ENCODE measurements at places on chromosomes 7 and 10. TPM values are rescaled to one million over a fixed set of nuclear protein-coding genes. Genes with fewer than 3 reads are reported as not detected.

The VSTM4 gene
- not detected for total RNA-seq

- no peak overlapping the region for H3K4me3 ChIP-seq
- no peaks in the 10 kb centered on the region for H3K4me1 ChIP-seq
- DNase-seq = no peak
These were observed 1247.8 kb downstream of the GATA3 start for GRCh38 chr10:9302140-9302746.

The ESYT2 gene
- 52.5 TPM for total RNA-seq

The KAZALD1 gene
- total RNA-seq = 0.28 TPM

The STEAP2 gene
- not detected for total RNA-seq

The CD36 gene
- total RNA-seq = not detected

The PFKP gene
- 231 TPM for total RNA-seq

DNA sequence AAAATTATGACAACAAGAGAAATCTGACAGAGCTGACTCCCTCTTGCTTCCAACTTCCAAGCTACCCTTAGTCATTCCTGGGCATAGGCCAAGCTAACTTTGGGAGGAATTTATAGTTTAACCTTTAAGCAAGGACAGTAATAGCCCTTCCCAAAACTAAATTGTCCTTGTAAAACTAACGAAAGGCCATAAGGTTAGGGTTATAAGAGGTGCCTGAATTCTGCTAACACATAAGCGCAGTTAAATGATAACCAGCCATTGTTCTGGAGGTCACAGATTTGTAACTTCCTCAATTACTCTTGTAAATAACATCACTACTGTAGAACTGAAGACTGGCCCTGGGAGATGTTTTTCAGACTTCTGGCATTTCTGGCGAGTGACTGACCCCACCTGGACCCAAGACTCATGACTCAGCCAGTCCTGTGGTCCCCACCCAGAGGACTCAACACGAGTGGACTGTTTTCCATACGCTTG lies 481.2 kb downstream of the KCNMA1 start:
- no peaks in the 10 kb centered on the region for H3K27me3 ChIP-seq
- no peak for DNase-seq
- no peaks in the 10 kb centered on the region for H3K4me1 ChIP-seq
- no peak overlapping the region for H3K27ac ChIP-seq
- H3K36me3 ChIP-seq = no peaks in the 10 kb centered on the region

DNA sequence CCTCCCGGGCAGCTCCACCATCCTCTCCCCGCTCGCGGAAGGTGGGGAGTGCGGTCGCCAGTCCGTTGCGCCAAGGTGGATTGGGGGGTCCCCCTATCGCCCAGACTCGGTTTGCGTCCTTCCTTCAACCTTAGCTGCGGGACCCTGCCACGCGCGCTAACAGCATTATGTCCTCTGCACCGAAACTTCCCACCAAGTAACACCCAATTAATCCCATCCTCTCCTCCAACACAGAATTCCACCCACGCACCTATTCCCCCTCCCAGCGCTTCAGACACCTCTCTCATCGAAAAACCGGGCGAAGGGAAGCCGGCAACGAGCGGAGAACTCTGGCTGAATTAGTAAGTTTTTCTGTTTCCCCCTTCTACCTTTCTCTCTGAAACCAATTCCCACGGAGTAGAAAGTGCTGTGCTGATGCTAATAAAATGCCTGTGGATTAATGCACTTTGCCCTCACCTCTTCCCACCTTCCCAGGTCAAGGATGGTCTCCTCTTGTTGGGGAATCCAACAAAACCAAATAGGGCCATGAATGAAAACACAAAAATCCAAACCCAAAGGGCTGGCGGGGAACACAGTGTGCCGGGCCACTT lies 947 bp downstream of the HOXA3 start:
- H3K4me3 ChIP-seq = peak overlapping the region; percentile 64
- H3K27ac ChIP-seq = no peak overlapping the region
- H3K27me3 ChIP-seq = peaks cover 100% of the 10 kb centered on the region

GRCh38 chr10:52232561-52233350 lies 81.3 kb upstream of the DKK1 start:
- peaks cover 15% of the 10 kb centered on the region for H3K27me3 ChIP-seq
- peaks cover 8% of the 10 kb centered on the region for H3K4me1 ChIP-seq
- H3K36me3 ChIP-seq = no peaks in the 10 kb centered on the region

The OPALIN gene
- total RNA-seq = not detected

GRCh38 chr7:128065872-128066271 lies 34.6 kb upstream of the LRRC4 start:
- no peak overlapping the region for H3K27ac ChIP-seq
- no peak for DNase-seq
- peaks cover 18% of the 10 kb centered on the region for H3K36me3 ChIP-seq
- H3K4me1 ChIP-seq = peaks cover 21% of the 10 kb centered on the region
- H3K27me3 ChIP-seq = no peaks in the 10 kb centered on the region
- H3K4me3 ChIP-seq = no peak overlapping the region

DNA sequence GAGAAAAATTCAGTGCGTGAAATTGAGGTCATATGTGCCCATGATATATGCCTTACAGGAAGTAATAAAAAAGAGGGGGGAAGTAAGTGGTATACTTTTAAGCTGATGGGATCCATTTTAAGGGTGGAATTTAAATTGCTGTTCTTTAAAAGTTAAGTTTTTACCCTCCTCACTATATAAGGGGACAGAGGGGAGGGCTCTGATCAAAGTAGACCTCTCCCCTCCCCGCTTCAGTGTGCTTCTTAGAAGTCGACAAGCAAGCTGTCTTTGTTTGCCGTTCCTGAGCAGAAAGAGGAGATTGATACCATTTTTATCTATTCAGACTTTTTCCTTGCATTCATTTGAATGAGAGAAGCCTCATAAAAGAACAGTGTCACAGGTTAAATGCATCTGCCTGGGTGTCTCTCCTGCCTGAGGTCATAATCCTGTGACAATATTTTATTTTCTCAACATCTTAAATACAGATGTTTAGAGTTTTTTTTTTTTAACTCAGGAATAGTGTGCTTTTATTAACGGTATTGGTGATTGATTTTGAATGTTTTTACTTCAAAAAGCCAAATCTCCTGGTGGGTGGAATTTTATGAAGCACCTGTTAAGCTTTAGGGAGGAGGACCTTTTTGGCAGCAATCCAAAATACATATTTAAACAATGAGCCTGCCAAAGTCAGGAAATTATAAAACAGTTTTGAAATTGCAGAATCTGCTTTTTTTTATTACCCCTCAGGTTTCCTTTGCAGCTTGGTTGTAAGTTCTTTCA lies 141.7 kb downstream of the KAT6B start:
- no peaks in the 10 kb centered on the region for H3K27me3 ChIP-seq
- H3K27ac ChIP-seq = peak overlapping the region; percentile 90
- peaks cover 62% of the 10 kb centered on the region for H3K4me1 ChIP-seq
- H3K4me3 ChIP-seq = peak overlapping the region; percentile 49
- peaks cover 18% of the 10 kb centered on the region for H3K36me3 ChIP-seq
- no peak for DNase-seq

GRCh38 chr10:62348029-62348428 lies 26.1 kb upstream of the ZNF365 start:
- H3K4me3 ChIP-seq = no peak overlapping the region
- H3K4me1 ChIP-seq = peaks cover 8% of the 10 kb centered on the region
- H3K36me3 ChIP-seq = peaks cover 6% of the 10 kb centered on the region
- H3K27me3 ChIP-seq = peaks cover 3% of the 10 kb centered on the region

DNA sequence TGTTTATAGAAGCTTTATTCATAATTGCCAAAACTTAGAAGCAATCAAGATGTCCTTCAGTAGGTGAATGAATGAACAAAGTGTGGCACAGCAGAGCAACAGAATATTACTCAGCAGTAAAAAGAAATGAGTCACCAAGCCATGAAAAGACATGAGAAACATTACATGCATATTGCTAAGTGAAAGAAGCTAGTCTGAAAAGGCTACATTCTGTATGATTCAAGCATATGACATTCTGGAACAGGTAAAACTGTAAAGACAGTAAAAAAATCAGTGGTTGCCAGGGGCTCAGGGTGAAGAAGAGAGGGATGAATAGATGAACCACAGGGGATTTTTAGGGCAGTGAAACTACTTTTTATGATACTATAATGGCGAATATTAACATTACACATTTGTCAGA lies 80.9 kb upstream of the APBB1IP start:
- H3K4me1 ChIP-seq = peaks cover 3% of the 10 kb centered on the region
- no peaks in the 10 kb centered on the region for H3K36me3 ChIP-seq
- no peak overlapping the region for H3K4me3 ChIP-seq
- no peaks in the 10 kb centered on the region for H3K27me3 ChIP-seq
- DNase-seq = no peak

GRCh38 chr10:123913688-123914268 lies 22.2 kb upstream of the CPXM2 start:
- H3K36me3 ChIP-seq = no peaks in the 10 kb centered on the region
- no peak overlapping the region for H3K27ac ChIP-seq
- H3K27me3 ChIP-seq = peaks cover 28% of the 10 kb centered on the region
- no peak for DNase-seq

DNA sequence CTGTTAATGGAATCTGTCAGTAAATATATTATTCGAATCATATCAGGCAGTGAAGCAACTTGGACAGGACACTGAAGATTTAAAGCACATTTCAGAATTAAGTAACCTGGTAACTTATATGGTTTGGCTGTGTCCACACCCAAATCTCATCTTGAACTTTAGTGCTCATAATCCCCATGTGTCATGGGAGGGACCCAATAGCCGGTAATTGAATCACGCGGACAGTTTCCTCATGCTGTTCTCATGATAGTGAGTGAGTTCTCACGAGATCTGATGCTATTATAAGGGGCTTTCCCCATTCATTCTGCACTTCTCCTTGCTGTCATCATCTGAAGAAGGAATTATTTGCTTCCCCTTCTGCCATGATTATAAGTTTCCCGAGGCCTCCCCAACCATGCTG lies 83.2 kb upstream of the COL1A2 start:
- no peaks in the 10 kb centered on the region for H3K36me3 ChIP-seq
- DNase-seq = no peak
- H3K27me3 ChIP-seq = no peaks in the 10 kb centered on the region

DNA sequence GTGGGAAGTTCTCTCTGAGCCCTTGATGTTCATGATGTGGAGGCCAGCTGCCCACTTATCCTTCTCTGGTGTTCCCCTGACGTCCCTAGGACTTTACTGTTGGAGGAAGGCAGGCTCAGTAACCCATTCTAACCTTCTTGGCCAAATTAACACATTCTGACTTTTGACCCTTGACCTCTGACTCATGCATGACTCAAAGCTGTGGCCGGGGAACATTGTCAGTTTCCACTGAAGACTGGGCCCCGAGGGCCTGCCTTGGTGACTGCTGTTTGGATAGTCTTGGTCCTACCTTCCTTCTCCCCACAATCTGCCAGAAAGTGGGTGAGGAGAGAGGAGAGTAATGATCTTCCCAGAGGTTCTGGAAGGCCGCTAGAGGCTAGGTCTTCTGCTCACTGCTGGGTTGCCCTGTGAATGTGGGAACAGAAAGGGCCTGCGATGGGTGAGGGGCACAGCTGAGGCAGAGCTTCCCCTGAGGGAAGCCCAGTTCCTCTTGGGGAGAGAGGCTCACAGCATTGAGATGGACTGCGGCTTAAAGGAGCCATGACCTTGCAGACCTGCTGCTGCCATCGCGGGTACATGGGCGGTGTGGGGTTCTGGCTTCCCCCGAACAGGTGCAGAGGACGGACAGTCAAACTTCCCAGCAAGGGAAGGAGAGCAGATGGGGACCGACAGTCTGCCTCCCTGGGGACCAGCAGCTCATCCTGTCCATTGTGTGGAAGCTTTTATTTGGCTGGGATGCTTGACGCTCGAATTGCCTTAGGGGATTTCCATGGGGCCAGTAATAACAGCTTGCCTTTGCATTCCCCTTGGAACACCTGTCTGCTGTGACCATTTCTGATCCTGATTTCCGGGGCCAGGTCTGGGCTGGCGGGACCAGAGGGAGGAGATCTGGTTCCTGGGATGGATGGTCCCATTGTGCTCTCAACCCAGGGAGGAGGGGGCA lies 43.8 kb downstream of the ADAMTS14 start:
- H3K27me3 ChIP-seq = no peaks in the 10 kb centered on the region
- no peaks in the 10 kb centered on the region for H3K36me3 ChIP-seq
- no peak overlapping the region for H3K4me3 ChIP-seq
- H3K27ac ChIP-seq = no peak overlapping the region
- DNase-seq = peak; percentile 20

The INHBA gene
- not detected for total RNA-seq

DNA sequence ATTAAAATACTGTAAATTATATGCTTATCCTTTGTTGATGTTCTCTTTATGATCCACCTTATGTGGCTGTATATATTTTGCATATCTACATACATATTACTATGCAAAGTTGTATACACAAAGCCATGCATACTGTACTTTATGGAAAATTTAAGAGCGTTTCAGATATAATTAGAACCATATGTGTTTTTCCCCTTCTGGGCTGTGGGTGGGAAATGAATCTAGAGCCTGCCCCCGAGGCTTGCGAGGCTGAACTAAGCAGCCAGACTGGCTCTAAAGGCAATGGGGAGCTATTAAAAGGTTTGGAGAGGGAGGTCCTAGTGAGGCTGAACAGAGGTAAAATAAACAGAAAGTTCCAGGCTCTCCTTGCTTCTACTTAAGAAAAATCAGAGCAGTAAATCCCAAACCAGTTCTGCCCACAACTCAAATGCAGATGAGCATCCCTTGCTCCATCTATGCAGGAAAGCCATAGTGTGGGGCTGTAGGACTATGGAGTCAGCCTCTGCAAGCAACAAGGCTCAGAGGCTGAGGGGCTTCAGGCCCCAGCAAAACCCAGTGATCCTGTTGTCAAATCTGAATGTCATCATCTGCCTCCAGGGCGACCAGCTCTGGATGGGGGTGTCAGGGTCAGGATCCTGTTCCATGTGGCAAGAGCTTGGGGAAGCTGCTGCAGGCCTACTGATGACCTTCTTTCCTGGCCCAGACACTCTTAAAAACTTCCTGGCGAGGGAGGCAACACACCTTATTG lies 14.1 kb upstream of the DDIT4 start:
- peak overlapping the region; percentile 83 for H3K4me3 ChIP-seq
- no peaks in the 10 kb centered on the region for H3K27me3 ChIP-seq
- peaks cover 68% of the 10 kb centered on the region for H3K4me1 ChIP-seq
- no peaks in the 10 kb centered on the region for H3K36me3 ChIP-seq
- peak; percentile 46 for DNase-seq
- peak overlapping the region; percentile 99 for H3K27ac ChIP-seq

DNA sequence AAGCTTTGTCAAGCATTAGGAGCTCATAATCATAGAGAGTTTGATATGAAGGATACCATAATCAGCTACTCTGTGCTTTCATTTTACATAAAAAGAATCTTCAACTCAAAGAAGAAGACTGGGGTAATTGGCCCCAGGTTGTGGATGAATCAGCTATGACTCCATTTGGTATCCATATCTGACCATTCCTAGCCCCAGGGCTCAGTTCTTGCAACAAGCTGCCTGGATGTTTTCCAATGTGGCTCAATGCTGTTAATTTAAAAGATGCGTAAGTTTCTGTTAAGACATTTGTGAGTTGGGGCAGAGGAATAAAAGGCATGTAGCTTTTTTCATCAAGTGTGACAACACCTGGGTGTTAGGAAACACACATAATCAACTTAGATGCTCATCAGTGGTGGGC lies 951.1 kb downstream of the NRG3 start:
- H3K27me3 ChIP-seq = no peaks in the 10 kb centered on the region
- no peak overlapping the region for H3K4me3 ChIP-seq
- H3K36me3 ChIP-seq = no peaks in the 10 kb centered on the region
- DNase-seq = no peak
- H3K4me1 ChIP-seq = no peaks in the 10 kb centered on the region

The SMO gene
- 1.7 TPM for total RNA-seq

- no peaks in the 10 kb centered on the region for H3K36me3 ChIP-seq
- H3K4me3 ChIP-seq = no peak overlapping the region
These were observed 128.3 kb upstream of the SORCS3 start for GRCh38 chr10:104512800-104513199.

The ANXA8 gene
- total RNA-seq = not detected

- H3K4me1 ChIP-seq = no peaks in the 10 kb centered on the region
- H3K4me3 ChIP-seq = no peak overlapping the region
- H3K27me3 ChIP-seq = peaks cover 8% of the 10 kb centered on the region
- DNase-seq = no peak
These were observed 140.7 kb downstream of the ADARB2 start for GRCh38 chr10:1596482-1597099.
